NCI-H1694 treated with DMSO at 0.1 percent for 48 hours (cell line): ENCODE measurements at places on chromosomes 2 and 18.

DNA sequence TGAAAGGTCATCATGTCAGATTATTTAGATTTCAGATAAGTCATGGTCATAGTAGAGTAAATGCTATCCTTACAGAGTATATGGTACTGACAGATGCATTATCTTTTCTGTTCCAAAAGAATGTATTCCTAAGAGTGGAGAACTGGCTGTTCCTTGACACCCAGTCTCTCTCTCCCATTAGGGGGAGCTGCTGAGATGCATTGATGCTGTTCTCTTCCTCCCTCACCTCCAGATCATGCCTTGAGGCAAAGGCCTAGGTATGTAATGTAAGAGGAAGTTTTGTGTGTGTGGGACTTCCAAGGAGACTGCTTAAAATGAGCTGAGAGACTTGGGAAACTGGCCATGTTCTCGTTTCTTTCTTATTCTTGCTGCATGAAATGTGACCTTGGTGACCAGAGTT is 979.5 kb upstream of the CELF4 start:
- no peak for DNase-seq

DNA sequence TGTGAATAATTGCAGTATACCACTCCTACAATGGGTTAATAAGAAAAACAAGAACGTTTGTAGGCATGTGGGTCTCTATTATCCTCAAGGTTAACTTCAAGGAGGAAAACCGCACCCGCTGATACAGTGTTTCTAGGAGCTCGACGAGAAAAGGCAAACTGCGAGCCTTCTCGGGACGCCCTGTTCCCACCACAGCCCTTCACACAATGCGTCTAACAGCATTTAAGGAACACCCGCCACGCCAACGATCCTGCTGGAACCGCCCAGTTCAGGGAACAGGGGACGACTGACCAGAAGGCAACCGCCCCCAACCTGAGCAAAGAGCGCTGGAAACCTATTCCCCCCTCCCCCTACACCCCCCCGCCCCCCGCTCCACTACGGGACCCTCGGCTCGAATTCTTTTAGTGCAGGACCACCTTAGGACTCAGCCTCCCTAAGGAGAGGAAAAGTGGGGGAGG is 710 bp upstream of the TMSB10 start:
- peak; percentile 8 for DNase-seq

DNA sequence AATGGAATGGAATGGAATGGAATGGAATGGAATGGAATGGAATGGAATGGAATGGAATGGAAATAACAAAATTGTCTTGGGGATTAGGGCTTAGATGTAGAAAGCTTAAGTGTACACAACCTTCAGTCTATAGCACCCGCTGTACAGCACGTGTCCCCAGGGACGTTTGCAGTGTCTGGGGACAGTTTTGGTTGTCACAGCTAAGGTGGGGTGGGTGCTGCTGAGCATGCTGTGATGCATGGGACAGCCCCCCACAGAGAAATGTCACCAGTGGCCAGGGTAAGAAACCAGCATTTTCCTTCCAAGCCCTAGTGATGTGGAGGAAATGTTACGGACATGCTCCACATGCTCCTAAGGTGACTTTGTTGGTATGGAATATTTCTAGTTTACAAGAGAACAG is 70.8 kb downstream of the SH3RF3 start:
- DNase-seq = no peak

DNA sequence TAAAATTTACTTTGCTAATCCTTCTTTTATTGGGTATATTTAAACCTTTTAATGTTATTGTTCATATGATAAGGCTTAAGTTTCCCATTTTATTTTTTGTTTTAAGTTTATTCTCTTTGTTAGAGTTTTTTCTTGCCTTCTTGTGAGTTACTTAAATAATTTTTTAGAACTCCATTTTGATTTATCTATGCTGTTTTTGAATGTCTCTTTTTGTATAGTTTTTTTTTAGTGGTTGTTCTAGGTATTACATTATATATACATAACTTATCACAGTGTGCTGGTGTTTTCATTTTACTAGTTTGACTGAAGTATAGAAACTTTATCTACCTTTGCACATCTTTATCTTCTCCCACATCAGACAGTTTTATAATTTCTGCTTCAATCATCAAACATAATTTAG is 49.4 kb upstream of the TGFA start:
- no peak for DNase-seq

GRCh38 chr2:31577143-31577542 is 3.6 kb downstream of the SRD5A2 start:
- no peak for DNase-seq

DNA sequence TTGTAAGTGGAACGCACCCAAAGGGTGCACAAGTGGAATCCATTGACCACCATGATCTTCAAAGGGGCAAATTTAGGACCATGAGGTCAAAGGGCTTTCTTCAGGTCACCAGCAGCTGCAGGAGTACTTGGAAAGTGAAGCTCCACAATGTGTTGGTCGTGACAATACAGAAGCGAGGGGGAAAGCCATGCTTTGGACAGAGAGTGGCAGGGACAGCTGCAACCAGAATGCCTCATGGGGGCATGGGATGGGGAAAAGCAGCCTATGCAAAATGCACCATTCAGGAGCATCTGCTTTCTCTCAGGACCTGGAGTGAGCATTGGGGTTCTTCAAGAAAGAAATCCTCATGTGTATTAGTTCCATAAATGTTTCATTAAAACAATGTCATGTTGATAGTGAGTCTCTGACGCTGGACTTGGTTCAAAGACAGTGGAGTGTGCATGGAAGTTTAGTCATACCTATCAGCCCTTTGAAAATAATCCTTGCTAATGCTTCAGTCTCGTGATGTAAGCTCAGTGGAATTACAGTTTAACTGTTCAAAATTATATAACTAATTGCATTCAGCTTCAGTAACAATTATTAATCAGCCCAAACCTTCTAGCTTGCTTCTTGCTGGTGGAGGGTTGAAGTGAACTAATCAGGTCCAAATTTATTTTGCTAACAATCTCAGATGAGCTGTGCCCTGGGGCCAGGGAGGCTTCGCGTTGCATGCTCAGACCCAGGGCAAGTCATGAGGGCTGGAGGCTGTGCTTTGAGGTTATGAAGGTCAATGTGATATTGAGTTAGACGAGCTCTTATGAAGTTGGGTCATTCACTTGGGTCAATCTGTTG is 41.6 kb downstream of the ACKR3 start:
- DNase-seq = no peak

DNA sequence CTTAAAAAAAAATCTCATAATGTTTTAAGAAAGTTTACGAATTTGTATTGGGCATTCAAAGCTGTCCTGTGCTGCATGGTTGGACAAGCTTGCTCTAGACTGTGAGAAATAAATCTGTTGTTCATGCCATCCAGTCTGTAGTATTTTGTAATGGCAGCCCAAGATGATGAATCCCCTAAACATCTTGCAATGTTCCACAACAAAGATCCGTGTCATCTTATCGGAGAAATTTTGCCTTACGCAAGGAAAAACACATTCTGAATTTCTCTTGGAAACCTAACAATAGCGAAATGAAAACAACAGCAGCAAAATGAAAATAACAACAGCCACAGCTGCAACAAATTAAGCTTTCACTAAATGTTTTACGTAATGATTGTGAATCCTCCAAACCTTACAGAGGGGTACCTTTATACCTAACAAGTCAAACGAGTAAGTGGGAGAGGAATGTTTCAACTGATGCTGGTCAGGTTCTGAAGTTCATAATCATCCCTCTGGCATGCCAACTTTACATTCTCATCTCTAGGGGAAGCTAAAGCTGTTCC is 76.1 kb upstream of the RNU4ATAC start:
- DNase-seq = no peak

GRCh38 chr2:27954221-27954673 is 63.7 kb downstream of the BABAM2 start:
- peak; percentile 75 for DNase-seq

- DNase-seq = no peak
Observed at GRCh38 chr18:8609659-8610458, 622 bp downstream of the RAB12 start.

- no peak for DNase-seq
Observed at GRCh38 chr2:197890168-197890567, 85.8 kb downstream of the PLCL1 start.

DNA sequence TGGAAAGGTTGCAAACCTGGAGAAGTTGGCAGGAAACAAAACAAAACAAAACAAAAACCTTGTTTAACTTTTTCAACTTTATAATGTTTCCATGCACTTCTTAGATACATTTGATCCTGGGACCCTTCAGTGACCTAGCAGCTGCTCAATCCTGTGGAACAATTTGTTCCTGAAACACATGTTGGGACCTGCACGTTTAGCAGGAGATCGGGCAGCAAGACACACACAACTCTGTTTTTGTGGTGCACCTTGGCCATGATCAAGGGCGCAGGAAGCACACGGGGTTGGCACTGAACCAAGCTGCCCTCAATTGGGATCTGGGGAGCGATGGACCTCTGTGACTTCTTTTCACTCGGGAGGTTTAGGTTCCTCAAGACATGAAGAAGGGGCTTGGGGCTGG is 268.7 kb downstream of the LOXHD1 start:
- no peak for DNase-seq

- no peak for DNase-seq
Observed at GRCh38 chr2:204967199-204967960, 422.1 kb downstream of the PARD3B start.

DNA sequence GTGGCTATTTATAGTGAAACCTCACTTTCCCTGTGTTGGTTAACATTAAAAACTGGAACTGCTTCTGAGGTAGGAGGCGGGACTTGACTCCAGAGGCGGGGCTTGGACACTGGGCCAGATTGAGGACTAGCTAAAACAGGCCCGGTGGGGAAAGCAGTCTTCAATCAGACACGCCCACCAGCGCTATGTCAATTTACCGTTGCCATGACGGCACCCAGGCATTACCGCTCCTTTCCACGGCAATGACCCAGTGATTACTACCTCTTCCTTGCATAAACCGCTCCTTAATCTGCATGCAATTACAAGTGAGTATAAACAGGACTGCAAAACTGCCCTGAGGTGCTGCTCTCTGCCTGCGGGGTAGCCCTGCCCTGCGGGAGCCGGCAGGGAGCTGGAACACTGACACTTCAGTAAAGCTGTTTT is 35.3 kb downstream of the LRRFIP1 start:
- peak; percentile 25 for DNase-seq

GRCh38 chr18:10213526-10213925 is 240.9 kb upstream of the APCDD1 start:
- DNase-seq = no peak

DNA sequence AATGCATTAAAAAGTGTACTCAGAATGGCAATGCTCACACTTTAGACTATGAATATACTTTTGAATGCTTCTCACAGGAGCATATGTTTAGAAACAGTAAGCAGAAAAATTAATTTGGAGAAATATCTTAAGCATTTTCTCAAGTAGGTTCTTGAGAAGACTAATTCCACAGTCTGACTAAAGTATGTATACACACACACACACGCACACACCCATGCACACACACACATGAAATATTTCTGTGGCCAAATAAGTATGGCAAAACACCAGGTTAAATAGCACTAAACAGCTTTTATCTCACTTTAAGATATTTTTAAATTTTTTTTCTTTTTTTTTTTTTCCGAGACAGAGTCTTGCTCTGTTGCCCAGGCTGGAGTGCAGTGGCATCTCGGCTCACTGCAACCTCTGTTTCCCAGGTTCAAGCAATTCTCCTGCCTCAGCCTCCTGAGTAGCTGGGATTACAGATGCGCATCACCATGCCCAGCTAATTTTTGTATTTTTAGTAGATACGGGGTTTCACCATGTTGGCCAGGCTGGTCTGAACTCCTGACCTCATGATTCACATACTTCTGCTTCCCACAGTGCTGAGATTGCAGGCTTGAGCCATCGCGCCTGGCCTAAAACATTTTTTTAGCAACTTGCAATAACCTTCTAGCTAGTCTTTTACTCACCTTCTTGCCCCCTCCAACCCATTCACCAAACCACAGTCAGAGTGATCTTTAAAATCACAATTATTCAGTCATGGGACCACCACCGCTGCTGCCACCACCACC is 67.5 kb upstream of the SCG2 start:
- DNase-seq = no peak

GRCh38 chr2:223772363-223772762 is 65.0 kb downstream of the AP1S3 start:
- no peak for DNase-seq

- DNase-seq = no peak
Observed at GRCh38 chr2:113370478-113371091, 66.9 kb upstream of the ZNG1B start.

GRCh38 chr2:67900826-67901225 is 162.0 kb downstream of the C1D start:
- DNase-seq = no peak

GRCh38 chr18:55300421-55300935 is 287.5 kb downstream of the TCF4 start:
- DNase-seq = no peak

GRCh38 chr2:199851501-199851810 is 464 bp upstream of the FTCDNL1 start:
- DNase-seq = no peak

DNA sequence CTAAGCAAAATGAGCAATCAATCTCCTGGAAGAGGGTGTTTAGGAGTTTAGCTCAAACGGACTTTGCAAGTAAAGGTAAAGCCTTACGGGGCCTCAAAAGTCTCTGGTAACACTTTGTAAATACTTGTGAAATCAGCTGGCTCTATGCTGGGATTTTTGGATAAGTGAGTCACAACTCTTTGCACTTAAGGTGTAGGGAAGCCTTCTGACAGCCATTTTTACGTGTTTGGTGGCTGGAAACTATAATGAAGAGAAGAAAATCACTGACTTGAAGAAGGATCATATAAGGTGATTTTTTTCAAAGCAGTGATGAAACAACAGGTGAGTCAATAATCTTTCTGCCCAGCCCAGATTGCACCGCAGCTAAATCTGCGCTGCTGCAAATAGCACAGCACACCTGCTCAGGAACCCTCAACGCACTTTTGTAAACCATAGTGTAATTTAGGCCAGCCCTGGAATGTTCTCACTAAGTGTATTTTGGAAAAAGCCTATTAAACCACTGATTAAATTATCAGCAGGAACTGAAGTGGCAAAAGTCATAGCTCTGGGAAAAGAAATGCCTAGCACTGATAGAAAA is 218.8 kb downstream of the AGPS start:
- DNase-seq = no peak

- DNase-seq = no peak
Observed at GRCh38 chr18:22838221-22838620, 94.9 kb upstream of the RBBP8 start.

DNA sequence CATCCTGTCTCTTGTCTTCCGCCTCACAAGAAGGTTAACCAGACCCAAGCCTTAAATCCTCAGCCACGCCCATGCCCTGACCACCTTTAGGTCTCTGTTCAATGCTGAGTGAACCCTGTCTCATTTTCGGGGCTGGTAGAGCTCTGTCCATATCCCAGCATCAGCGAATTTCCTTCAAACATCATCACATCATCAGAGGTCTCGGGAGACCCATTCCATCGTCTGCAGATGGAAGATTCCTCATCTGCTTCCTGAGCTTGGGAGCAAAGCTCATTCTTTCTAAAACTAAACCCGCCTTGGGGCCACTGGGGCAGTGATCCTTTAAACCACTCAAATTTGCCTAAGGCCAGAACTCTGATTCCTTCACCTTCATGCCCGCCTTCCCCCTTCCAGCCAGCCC is 173.7 kb downstream of the TTC32 start:
- no peak for DNase-seq
